Fibroblast of the aortic adventitia (primary cell): ENCODE measurements at places on chromosomes 16 and 17.
A peak's percentile ranks its signal among the peaks of the same experiment; 100 is the strongest.

DNA sequence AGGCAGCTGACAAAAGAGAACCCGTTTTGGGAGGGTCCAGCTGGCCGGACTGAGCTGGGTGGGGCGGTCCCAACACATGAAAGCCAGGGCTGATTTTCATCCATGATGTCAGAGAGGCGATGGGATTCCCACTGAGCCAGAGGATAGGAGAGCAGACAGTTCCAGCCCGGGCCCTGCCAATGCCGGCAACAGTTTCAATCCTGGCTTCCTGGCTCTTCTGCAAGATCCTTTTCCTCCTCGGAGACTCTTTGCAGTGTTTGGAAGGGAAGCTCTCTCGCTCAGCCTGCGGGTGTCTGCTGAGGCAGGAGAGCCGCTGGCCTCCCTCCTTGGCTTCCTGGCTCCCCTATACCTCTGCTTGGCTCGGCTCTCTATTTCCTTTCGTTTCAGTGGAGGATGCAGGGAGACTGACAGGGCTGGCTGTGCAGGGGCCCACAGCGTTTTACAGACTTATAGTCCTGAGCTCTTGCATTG lies 145.5 kb upstream of the SOX9 start:
- peak; percentile 67 for DNase-seq

DNA sequence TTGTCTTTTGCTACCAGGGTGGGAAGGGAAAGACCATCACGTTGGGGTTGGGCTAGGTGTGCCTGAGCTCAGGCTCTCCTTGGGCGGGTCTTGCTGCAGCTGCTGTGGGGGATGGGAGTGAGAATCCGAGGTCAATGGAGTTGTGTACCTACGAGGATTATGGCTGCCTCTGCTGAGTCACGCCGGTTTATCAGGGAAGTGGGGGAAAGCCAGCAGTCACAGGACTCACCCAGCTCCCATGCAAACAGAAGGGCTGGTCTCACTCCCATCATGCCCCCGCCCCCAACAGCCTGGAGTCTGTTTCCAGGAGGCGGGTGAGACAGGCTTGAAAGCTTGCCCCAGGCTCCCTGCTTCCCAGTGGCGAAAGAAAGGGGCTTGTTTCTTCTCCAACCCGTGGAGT lies 1259.0 kb upstream of the GOT2 start:
- no peak for DNase-seq

- no peak for DNase-seq
Measured at GRCh38 chr16:77374384-77374783, 60.5 kb downstream of the ADAMTS18 start.

DNA sequence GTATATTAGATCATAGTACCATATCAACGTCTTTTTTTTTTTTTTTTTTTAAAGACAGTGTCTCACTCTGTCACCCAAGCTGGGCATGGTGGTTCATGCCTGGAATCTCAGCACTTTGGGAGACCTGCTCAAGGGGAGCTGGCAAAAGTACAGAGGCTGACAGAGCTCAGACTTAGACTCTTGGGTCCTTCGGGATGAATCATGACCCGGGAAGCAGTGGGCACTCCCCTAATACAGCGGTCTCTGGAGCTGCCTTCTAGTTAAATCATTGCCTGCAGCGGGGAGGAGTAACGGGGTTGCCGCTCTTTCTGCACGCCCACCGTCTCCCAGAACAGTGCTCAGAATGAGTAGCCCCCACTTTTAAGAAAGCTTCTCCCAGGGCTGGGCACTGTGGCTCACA lies 174.4 kb downstream of the CPPED1 start:
- no peak for DNase-seq

DNA sequence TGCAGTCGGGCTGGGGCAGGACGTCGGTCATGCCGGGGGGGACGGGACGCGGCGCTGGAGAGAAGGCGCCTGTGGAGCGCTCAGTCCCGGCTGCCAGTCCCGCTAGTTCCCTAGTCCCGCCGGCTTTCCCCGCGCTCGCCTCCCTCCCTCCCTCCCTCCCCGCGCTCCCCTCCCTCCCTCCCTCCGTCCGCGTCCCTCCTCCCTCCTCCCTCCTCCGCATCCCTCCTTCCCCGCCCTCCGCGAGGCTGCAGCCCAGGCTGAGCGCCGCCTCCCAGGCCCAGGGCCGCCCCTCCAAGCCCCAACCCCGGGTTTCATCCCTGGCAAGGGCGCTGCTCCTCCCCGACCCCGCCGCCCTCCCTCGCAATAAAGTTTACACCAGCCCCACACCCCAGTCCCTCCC lies 34.8 kb downstream of the TIMM22 start:
- peak; percentile 36 for DNase-seq

GRCh38 chr17:48514477-48514876 lies 16.3 kb downstream of the HOXB1 start:
- DNase-seq = no peak

DNA sequence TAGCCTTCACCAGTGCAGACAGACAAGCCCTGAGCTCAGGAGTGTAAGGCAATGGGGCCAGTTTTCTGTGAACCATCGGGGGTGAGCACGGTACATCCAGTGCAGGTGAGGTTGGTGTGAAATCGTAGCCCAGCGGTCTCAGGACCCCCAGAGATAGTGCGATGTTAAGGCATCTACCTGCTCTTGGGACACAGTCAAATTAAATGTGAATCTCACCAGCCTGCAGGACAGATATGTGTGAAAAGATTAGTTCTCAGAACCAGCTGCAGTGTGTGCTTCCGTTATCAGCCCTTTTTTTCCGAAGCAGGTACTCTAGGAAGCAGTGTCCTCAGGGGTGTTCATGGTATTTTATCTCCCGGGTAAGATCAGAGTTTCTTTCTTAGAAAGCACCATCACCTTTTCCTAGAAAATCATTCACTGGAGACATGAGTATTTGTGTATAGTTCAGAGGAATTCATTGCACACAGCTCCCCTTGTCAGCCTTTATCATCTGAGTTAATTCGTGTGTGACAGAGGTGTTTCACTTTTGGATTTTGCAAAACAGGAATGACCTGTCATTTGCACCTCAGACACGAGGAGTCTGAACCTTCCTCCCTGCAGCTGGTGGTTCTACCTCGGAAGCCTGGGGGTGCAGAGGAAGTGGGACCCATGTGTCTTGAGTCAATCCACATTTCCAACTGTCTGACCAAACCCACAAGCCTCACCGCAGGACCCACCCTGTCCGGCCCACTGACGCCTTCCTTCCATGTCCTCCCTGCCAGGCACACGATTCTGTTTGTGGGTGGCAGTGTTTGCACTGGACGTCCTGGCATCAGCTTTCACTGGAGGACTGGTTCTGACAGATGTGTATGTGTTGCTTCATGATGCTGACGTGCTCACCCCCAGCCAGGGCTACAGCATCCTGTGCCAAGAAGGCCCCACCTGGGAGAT lies 107.8 kb downstream of the CLEC16A start:
- no peak for DNase-seq

DNA sequence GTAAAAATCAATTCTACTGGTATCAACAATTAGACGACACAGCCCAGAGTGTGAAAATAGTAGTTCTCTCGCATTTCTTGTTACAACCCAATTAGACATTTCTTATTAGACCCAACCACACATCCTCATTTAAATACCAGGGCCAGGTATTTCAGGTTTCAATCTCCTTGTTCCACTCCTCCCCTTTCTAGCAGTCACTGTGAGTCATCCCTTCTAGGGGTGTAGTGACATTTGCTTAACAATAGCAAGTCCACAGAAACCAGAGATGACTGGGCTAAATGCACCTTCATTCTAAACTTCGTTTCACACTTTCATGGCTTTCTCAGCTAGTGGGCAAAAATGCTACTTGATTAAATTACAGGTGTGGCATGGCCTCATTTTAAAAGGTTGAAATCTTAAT lies 116.9 kb upstream of the CACNG3 start:
- no peak for DNase-seq

- no peak for DNase-seq
Measured at GRCh38 chr17:81197831-81198490, 24.8 kb downstream of the CEP131 start.

GRCh38 chr16:73399486-73399885 lies 351.6 kb upstream of the ZFHX3 start:
- DNase-seq = no peak

DNA sequence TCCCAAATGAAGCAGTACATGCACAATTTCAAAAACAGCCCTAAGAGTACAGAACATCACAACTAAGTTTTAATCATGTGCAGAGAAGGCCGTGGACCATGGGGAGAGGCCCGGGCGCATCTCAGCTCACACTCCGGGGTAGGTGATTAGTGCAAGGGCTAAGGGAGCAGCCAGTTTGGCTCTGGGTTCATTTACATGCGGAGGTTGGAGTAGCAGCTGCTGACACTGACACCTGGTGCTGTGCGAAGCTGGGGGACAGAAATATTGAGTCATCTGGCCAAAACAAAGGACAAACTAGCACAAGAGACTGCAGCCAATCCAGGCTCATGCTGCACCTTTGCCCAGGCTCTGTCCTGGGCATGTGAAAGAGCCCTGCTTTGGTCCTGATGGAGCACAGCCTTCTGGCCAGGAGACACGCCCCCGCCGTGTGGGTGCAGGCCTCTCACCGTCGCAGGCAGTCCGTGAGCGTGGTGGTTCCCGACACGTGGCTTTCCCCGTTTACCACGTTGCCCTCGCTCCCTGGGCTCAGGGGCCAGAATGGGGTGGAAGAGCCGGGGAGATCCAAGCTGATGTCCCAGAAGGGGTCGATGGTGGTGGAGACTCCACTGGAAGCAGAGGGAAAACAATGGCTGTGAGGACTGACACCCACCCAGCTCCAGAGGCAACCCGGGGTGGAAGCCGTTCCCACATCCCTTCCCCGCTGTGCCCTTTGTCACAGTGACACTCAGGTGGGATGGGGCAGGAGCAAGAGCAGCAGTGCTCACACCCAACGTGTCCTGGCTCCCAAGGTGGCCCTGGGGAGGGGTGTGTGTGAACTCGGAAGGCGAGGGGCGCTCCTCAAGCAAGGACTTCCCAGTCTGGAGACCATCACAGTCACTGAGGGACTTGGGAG lies 31.9 kb downstream of the USP22 start:
- DNase-seq = no peak

DNA sequence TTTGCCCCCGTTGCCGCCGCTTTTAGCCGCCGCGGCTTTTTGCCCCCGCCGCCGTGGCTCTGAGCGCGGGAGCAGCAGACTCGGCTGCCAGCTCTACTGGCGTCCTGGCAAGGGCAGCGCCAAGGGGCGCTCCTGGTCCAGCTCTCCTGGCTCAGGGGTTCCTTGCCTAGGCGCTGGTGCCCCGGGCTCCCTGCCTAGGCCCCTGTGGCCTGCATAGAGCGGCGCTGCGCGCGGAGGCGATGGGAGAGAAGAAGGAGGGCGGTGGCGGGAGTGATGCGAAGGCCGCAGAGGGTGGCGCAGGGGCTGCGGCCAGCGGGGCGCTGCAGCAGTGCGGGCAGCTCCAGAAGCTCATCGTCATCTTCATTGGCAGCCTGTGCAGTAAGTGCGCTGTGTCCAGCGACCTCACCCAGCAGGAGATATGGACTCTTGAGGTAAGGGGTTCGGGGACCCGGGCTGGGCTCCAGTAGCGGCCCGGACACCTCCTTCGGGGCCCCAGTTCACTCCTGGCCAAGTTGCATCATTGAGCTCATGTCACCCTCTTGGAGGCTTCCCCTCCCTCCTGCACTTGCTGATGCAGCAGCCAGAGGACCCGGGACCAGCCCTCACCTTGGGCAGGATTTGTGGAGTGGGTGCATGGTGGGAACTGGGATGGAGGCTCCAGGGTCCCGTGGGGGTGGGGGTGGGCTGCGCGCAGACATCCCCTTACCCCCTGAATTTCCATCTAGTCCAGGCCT lies 1344.4 kb downstream of the TP53TG3F start:
- no peak for DNase-seq

- DNase-seq = no peak
Measured at GRCh38 chr17:9811086-9811485, 10.8 kb downstream of the GSG1L2 start.

GRCh38 chr16:63568164-63568563 lies 1531.9 kb upstream of the CDH8 start:
- DNase-seq = no peak

DNA sequence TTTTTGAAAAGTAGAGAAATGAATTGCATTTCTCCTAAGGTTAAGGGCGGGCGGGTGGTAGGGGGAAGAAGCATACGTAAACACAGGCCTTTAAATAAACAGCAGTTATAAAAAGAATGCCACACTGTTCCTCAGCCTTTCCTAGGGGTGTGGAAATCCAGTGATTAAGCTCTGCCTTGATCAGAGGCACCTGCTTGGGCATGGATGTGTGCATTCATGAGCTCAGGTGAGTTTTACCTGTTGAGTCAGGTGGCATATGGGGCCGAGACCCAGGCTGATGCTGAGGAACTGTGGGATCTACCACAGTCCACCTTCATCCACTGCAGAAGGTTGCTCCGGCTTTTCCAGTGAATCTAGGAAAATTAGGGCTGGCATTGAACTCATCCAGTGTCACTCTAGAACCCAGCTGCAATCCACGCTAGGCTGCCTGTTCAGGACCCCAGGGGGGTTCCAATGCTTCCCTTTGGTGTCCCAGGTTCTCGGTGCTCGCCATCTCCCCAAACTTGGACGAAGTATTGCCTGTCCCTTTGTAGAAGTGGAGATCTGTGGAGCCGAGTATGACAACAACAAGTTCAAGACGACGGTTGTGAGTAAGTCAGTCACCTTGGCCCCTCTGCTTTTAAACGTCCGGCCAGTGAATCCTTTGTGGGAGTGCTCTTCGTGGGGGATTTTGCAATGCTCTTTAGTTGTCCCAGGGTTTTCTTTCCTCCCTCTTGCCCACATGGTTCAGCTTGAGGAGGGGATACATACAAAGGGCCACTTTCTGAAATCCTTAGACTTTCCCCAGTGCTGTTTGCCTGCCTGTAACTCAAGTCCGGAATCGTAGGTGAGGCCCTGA lies 72.7 kb downstream of the SDR42E1 start:
- DNase-seq = no peak

DNA sequence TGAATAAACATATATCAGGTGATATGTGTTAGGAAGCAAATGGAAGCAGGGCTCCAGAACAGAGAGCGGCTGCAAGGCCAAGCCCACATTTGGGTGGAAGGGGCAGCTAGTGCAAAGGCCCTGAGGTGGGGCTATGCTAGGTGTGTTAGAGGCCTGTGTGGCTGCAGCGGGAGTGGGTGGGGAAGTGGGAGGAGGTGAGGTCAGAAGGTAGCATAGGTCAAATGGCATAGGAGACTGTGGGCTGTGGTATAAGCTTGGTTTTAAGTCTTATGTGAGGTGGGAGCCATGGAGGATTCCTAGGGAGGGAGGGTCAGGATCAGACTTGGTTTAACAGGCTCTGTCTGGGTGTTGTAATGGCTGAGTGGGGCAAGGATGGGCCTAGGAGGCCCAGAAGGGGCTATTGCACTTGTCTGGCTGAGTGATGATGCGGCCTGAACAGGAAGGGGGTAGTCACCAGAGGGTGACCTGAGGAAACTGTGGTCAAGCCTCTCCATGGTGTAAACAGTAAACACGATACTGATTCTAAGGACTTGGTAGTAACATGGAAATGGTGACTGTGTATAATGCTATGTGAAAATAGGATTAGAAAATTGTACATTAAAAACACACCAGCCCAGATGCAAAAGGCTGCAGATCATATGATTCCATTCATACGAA lies 31.1 kb downstream of the RAI1 start:
- peak; percentile 57 for DNase-seq

DNA sequence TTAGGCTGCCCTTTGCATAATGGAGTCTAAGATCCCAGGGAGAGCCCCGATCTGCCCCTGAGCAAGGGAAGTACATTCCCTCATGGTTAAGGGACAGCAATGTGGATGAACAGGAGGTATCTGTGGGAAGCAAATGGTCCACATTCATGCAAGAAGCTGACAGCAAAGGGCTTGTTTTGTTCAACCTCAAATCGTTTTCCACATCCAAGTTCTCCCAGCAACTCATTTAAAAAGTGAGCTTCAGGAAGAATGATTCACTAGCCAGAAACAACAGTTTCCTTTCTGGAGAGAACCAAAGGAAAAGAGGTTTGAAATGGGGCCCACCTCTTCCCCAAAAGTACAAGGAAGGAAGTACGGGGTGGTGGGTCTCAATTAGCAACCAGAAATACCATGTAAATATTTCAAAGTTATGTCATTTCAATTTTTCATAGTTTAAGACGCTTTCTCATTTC lies 9.4 kb downstream of the HSPB9 start:
- peak; percentile 37 for DNase-seq
